Smooth muscle cell of the pulmonary artery (primary cell): ENCODE measurements at places on chromosomes 13 and 19. TPM values are rescaled to one million over a fixed set of nuclear protein-coding genes. Genes with fewer than 3 reads are reported as not detected.

ZNF540 gene
- total RNA-seq = 0.69 and 0.72 TPM in 2 replicates

FBL gene
- 95.5 and 134 TPM in 2 replicates for total RNA-seq

SUGP1 gene
- total RNA-seq = 21.1 and 21.4 TPM in 2 replicates

GJA3 gene
- total RNA-seq = 0.07 and 0.59 TPM in 2 replicates

MZT1 gene
- 8.3 and 13.1 TPM in 2 replicates for total RNA-seq

CCDC70 gene
- not detected in 2 replicates for total RNA-seq

ZNF726 gene
- 1.4 and 2.2 TPM in 2 replicates for total RNA-seq

FUT3 gene
- not detected in 2 replicates for total RNA-seq

LACC1 gene
- 18.7 and 53.2 TPM in 2 replicates for total RNA-seq

ZNF554 gene
- 4.5 and 5.2 TPM in 2 replicates for total RNA-seq

SLC5A5 gene
- total RNA-seq = not detected in 2 replicates

ZNF442 gene
- total RNA-seq = 2.4 and 3.5 TPM in 2 replicates

MBD3L2 gene
- not detected in 2 replicates for total RNA-seq

ZNF560 gene
- 0.33 and 1.1 TPM in 2 replicates for total RNA-seq

ANKRD24 gene
- total RNA-seq = 2.1 and 2.5 TPM in 2 replicates

SPRY2 gene
- total RNA-seq = 44.1 and 57.7 TPM in 2 replicates

SLC46A3 gene
- 4.8 and 8.3 TPM in 2 replicates for total RNA-seq

LIM2 gene
- not detected in 2 replicates for total RNA-seq

FGF22 gene
- total RNA-seq = not detected in 2 replicates

NKG7 gene
- total RNA-seq = not detected in 2 replicates

CEACAM4 gene
- not detected in 2 replicates for total RNA-seq

EPS8L1 gene
- total RNA-seq = 0.07 and 0.96 TPM in 2 replicates

CYP4F12 gene
- not detected in 2 replicates for total RNA-seq

PALM3 gene
- 0.07 and 0.46 TPM in 2 replicates for total RNA-seq

TNFSF13B gene
- 4.3 and 8.2 TPM in 2 replicates for total RNA-seq

AP1M2 gene
- total RNA-seq = 0.13 TPM in 1 of 2 replicates, not detected in the other

SULT2A1 gene
- not detected in 2 replicates for total RNA-seq

RNF225 gene
- total RNA-seq = 0.13 TPM in 1 of 2 replicates, not detected in the other
